ENCODE measurements at places on chromosomes 12 and 14.

DNA sequence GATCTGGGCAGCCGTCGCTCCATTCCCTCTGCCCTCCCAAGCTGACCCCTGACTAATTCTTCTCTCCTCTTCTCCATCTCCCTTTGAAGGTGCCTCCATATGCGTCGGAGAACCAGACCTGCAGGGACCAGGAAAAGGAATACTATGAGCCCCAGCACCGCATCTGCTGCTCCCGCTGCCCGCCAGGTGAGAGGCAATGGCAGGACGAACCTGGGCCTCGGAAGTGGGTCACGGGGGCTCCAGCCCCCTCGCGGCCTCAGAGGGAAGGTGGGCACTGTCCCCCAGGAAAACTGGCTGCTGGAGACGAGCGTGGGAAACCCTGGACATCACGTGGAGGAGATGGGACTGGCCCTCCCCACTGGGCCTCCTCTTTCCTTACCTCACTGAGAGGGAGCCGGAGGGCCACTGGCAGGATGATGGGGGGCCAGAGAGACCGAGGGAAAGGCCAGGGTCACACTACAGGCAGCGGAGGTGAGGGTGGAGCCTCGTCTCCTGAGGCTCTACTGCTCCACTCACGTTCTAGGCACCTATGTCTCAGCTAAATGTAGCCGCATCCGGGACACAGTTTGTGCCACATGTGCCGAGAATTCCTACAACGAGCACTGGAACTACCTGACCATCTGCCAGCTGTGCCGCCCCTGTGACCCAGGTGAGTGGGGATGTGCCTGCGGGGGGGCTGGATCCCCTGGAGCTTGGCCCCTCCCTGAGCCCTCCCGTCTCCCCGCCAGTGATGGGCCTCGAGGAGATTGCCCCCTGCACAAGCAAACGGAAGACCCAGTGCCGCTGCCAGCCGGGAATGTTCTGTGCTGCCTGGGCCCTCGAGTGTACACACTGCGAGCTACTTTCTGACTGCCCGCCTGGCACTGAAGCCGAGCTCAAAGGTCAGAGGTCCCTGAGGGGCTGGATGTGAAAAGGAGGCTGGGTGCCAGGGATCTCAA is 806 bp downstream of the LTBR start:
- DNase-seq: no peak

DNA sequence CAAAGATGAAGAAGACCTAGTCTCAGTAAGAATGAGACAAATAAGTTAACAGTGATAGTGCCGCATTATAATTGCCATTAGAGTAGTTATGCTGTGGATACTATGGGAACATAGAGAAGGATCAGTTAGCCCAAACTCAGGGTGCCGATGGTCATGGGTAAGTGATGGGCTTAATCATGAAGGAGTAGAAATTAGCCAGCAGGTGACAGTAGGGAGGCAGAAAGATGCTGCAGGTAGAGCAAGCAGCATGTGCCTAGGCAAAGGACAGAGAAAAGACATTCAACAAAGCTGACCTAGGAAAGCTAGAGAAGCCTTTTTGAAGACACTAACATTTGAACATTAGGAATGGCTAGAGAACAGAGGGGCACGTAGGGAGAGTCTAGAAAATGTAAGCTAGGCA is 30.6 kb upstream of the PTPRQ start:
- DNase-seq: no peak

DNA sequence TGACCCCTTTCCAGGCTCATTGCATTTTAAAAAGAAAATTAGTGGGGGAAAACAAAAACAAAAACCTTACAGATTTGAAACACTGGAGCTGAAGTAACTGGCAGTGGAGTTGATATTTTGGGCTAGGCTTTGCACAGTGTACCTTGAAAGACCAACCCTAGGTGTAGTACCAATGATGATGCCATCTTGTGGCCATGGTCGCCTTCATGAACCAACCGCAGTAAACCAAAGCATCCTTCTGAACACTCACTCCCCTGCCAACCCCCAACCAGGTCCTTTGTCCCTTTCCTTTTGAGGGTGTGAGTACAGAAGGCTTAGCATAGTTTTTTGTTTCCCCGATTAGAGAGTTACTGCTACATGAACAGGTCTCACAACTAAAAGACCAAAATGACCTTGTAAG is 5.9 kb downstream of the TOMM20L start:
- no peak for DNase-seq

- DNase-seq: no peak
These were observed 174.9 kb downstream of the BCAT1 start for GRCh38 chr12:24773996-24774395.

DNA sequence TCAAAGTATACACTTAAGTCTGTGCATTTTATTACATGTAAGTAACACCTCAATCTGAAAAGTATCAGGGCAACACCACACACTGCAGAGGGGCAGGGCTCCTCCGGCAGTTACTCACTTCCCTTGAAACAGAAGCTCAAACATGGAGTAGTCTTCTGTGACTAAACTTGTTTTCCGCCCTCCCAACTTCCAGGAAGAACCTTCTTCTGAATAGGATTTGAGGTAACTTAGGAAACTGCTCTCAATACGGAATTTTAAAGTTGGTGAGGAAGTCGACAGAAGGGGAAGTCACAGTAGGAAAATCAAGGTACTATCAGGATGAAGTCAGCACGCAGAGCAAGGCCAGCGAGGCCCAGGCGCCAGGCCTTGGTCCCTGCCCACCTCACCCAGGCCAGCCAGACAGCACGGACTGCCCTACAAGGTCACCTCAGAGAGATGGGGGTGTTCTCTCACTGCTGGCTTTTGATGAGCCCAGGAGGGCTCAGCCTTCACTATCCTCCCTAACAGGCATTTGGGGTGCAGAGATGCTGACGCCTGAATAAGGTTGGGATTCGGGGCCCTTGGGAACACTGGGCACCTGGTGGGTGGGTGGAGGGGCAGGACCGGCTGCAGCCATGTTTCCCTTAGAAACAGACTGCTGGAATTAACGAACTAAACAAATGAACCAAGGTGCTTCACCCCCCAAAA is 5.8 kb downstream of the ANKRD9 start:
- DNase-seq: no peak

DNA sequence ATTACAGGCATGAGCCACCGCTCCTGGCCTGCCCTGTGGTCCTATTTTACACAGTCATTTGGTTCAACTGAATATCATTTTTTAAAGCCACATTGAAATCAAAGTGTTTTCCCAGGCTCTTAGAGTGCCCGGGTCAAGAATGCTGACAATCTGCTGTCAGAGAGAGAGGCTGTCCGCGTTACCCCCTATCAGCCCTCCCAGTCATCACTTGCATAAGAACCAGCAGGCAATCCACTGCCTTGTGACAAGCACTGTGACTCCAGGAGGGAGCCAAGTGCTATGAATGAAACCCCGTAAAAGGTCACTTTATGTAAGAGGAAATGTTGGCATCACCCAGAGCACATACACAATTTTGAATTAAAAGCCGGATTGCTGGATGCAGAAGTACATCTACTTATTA is 13.5 kb downstream of the PHLDA1 start:
- DNase-seq: no peak

DNA sequence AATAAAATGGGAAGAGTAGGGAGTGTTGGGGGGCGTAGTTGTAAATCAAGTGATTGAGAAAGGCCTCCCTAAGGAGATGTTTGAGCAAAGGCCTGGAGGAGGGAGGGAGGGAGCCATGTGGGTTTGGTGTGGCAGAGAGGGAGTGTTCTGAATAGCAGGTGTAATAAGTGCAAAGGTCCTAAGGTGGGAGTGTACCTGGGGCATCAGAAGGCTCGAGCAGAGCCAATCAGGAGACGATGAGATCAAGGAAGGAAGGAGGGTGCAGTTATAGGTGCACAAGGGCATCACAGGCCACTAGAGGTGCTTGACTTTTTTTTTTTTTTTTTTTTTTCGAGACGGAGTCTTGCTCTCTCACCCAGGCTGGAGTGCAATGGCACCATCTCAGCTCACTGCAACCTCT is 77.9 kb upstream of the PLXNC1 start:
- no peak for DNase-seq

GRCh38 chr12:106519607-106520021 is 63.2 kb upstream of the RFX4 start:
- DNase-seq: no peak

GRCh38 chr12:66905201-66905600 is 226.3 kb upstream of the GRIP1 start:
- DNase-seq: no peak

- no peak for DNase-seq
These were observed 130.7 kb downstream of the ETNK1 start for GRCh38 chr12:22755629-22756028.

DNA sequence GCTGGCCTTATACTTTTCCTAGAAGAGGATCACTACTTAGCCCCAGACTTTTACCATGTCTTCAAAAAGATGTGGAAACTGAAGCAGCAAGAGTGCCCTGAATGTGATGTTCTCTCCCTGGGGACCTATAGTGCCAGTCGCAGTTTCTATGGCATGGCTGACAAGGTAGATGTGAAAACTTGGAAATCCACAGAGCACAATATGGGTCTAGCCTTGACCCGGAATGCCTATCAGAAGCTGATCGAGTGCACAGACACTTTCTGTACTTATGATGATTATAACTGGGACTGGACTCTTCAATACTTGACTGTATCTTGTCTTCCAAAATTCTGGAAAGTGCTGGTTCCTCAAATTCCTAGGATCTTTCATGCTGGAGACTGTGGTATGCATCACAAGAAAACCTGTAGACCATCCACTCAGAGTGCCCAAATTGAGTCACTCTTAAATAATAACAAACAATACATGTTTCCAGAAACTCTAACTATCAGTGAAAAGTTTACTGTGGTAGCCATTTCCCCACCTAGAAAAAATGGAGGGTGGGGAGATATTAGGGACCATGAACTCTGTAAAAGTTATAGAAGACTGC is 1.5 kb downstream of the MGAT2 start:
- DNase-seq: no peak

DNA sequence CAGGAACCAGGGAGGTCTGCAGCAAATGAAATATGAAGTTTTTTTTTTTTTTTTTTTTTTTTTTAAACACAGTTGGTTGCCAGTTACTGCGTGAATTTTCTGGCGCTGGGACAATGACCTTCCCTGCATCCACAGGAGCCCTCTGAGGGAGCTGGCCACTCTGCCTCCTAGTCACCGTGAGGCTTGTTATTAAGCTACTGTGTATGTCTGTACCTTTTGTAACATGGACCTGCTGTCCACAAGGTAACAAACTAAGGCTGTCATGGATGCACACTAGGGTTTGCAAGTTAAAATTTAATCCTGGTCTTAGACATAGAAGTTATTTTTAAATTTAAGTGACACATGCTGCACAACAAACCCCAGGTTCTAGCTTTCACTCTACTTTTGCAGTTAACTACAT is 211.0 kb downstream of the SSPN start:
- no peak for DNase-seq

GRCh38 chr14:21049271-21049673 is 7.1 kb downstream of the RNASE7 start:
- no peak for DNase-seq

GRCh38 chr12:53674977-53675700 is 744 bp downstream of the ATP5MC2 start:
- no peak for DNase-seq

DNA sequence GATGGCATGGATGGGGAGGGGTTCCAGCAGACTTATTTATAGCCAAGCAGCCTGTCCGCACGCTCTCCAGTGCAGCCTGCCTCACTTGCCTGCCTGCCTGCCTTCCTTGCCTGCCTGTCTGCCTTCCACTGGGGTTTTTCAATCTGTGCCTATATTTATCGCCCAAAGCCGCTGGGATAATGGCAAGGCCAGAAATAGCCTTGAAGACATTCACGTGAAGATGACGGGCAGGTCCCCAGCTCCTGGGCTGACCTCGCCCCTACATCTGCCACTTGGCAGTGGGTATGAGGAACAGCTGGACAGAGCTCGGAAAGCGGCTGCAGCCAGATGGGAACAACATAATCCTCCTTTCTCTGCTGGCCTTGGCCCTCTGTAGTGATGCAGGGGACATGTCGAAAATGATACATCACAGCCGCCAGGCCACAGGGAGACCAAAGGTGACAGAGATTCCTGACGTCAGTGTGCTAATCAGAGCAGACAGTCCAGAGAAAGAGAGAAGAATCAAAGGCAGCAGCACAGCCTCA is 53.3 kb downstream of the PITPNM2 start:
- DNase-seq: no peak

DNA sequence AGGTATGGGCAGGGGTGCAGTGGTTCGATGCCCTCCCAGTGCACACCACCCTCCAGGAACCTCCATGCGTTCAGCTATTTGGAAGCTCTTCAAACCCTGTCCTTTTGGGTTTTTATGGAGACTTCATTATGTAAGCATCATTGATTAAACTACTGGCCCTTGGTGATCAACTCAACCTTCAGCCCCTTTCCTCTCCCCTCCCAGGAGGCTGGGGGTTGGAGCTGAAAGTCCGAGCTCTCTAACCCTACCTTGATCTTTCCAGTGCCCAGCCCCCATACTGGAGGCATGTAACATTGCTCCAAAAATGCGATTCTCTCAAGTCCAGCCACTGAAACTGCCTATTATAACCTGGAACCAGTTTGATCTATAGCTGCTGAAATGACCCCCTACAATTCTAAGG is 188.1 kb downstream of the IPO8 start:
- no peak for DNase-seq

DNA sequence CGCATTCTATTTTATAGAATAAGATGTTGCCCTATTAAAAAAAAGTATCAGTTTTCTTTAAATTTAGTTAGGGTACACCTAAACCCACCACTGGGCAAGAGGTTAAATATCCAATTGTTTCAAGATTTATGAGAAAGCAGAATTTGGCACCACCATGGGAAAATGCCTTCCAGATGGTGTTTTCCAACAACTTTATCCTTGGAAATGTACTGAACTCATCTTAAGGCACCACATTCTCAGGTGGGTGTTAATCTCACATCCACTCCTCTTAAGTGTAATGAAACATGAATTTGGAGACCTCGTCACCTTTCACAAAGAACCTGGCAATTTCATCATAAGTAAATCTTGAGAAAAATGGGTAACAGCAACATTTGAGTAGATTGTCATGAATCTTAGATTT is 13.1 kb downstream of the CBX5 start:
- no peak for DNase-seq

GRCh38 chr14:72089625-72090024 is 157.4 kb downstream of the RGS6 start:
- DNase-seq: no peak

- DNase-seq: no peak
These were observed 156.0 kb downstream of the SAMD4A start for GRCh38 chr14:54722791-54723432.

GRCh38 chr14:69682136-69682535 is 70.7 kb downstream of the SUSD6 start:
- no peak for DNase-seq

GRCh38 chr14:31090883-31091764 is 64.9 kb upstream of the STRN3 start:
- no peak for DNase-seq
